ENCODE measurements at places on chromosomes 2 and 18.

GRCh38 chr2:30417253-30417652 lies 29.8 kb upstream of the LCLAT1 start:
- no peak for DNase-seq

GRCh38 chr2:167761465-167762136 lies 485.8 kb downstream of the STK39 start:
- no peak for DNase-seq

- DNase-seq = no peak
Observed at GRCh38 chr2:151655663-151656398, 78.4 kb downstream of the NEB start.

- DNase-seq = no peak
Observed at GRCh38 chr2:7023542-7023941, 106.3 kb downstream of the RNF144A start.

DNA sequence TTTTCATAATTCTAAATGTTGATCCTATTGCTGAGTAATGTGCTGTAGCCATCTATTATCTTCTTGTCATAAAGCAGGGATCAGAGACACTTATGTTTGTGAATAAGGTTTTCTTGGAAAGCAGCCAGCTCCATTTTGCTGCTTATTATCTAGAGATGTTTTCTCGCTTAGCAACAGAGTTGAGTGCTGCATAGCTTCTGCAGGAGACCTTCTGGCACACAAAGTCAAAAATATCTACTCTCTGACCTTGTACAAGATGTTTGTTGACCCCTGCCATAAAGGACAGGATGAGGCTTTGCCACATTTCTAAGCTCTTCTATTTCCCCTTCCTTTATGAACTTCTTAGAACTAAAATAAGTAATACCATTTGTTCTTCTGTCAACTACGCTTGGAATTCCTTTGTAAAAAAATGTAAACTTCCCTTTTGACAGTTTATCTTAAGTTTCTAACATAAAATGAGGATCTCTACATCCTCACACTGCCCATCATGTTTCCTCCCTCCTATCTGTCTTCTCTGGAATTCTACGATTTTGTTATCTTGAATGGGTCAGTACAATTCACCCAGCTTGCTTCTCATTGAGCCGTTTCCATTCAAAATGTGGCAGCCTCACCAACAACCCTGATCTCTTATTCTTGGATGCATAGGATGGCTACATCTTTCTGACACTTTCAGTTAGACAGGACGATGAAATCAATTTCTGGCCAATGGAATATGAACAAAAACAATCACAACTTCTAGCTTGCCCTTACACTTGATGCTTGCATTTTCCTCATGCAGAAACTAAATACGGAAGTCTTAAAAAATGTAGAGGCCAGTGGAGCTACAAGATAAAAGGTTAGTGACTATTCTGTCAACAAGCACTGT lies 1377.0 kb downstream of the SUCLG1 start:
- DNase-seq = peak; percentile 70

DNA sequence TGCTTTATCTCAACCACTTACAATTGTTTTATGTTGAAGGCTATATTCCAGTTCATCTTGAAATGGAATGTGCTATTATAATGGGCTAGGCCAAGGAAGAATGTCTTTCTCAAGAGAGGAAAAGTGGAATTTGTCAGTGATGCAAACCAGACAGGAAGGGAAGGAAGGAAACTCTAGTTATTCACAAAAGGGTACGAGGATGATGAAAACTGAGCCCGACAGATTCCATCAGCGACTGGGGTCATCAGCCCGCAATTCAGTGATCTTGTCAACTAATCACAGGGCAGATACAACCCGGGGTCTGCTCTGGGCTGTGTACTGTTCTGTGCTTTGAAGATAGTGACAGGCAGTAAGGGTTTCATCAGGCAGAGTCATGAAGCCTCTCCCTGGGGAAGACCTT lies 23.4 kb upstream of the LYPD6 start:
- DNase-seq = no peak

DNA sequence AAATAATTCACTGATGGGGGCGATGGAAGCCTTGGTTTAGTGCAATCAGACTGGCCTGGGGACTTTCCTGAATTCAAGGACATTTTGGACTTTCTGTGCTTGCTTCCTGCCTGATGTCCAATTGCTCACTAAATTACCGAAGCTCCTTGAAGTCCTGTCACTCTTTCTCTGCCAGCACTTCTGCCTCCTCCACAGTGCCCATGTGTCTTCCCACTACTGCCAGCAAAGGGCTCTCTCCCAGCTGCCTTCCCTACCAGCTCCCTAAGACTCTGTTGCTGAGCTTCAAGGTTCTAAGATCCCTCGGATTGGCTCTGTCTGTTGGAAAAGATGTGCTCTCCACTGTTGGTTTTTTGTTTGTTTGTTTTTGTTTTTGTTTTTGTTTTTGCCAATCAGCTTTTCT lies 158.1 kb downstream of the MTCL1 start:
- no peak for DNase-seq

DNA sequence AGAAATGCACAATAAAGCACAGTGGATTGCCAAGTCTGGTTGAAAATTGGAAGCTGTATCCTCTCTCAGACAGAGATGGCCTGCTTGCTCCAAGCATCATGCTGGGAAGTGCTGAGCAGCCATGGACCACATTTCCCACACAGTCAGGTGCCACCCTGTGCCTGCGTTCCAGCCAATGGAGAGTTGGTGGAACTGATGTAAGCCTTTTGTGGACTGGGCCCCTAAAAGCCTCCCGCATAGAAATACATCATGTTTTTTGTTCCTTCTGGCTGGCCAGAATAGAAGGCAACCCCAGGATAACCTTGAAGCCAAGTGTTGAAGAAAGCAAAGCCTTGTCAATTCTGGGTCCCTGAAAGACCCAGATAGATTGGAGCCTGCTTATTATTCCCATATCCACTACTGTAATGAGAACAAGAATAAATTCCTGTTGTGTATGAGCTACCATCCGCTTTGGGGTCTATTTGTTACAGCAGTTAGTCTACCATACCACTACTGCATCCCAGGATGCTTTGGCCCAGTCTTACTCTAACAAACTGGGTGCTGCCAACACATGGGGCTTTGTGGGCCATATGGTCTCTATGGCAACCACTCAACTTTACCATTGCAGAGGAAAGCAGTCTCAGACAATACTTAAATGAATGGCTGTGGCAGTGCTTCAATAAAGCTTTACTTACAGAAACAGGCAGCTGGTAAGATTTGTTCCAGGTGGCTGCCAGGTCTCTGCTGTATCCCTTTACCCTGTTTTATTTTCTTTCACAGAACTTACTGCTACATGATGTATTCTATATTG lies 65.4 kb downstream of the POLE4 start:
- DNase-seq = no peak

DNA sequence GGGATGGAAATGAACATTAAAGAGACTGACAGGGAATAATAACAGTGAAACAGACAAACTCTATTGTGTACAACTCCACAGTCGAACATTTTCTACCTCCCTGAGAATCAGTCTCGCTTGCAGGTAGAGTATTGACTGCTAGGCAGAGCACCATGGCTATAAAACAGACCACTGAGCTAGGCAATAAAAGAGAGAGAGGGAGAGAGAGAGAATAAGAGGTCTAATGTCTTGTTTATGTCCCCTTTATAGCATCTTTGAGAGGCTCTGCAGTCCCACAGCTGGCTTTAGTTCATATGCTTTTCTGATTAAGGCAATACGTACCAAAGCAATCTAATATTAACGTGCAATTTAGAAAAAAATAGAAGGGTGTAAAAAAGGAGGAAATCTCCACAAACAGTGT lies 652.6 kb downstream of the NRXN1 start:
- no peak for DNase-seq

- DNase-seq = no peak
Observed at GRCh38 chr2:234098681-234099080, 48.2 kb downstream of the SPP2 start.

DNA sequence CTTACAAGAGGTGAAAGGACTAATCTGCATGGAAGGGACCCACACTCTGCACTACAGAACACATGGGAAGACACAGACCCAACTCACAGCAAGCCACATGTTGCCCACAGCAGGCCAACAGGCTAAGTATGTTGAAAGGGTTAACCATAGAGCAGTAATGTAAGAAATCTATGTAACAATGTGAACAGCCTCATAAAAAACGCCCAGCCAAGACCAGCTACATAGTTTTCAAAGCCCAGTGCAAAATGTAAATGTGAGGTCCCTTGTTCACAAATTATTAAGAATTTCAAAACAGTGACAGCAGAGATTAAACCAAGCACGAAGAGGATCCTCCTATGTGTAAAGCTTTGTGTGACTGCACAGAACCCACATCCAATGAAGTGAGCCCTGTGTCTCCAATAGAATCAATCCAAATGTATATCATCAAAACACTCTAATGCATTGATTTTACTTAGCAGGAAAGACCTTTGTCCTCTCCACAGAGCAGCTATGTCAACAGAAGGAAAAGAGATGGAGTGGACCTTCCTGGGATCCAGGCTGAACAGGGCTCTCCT lies 210.1 kb downstream of the AGPS start:
- DNase-seq = no peak

DNA sequence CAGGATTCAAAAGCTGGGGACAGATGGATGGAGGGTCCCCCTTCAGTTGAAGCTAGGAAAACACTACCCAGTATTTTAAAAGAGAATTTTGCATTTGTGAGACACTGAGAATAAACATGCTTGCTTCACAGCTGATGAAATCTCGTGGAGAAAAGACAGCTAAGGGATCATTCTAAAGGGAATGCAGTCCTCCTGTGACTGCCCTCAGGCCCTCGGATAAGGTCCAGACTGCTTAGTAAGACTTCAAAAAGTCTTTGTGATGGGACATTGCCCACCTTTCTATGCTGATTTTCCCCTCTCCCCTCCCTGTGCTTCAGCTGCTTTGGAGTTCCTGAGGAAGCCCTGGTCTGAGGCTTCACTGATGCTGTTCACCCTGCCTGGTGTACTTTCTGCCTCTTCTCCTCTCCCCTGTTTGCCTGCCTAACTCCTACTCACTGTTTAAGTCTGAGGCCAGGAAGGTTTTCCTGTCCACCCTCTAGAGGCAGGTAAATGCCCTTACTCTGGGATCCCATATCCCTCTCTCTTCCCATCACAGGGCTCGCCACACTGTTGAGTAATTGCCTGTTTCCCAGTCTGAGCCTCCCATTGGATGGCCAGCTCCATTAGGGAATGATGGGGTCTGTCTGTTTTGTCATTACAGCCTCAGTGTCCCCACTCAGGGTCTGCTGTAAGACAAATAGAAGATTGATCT lies 26.6 kb downstream of the POLE4 start:
- DNase-seq = no peak

All from fibroblast of skin of left quadriceps (primary cell).